ENCODE measurements at places on chromosomes 3 and 15. TPM values are rescaled to one million over a fixed set of nuclear protein-coding genes. Genes with fewer than 3 reads are reported as not detected.

FBXL22 gene
- total RNA-seq: 5.1 TPM

PLD1 gene
- total RNA-seq: 64.5 TPM

GALNT15 gene
- total RNA-seq: 12.4 TPM

SLC9A9 gene
- 23.5 TPM for total RNA-seq

FILIP1L gene
- 29.5 TPM for total RNA-seq

PDZRN3 gene
- total RNA-seq: 72.3 TPM

OSTN gene
- 7.3 TPM for total RNA-seq

PSTPIP1 gene
- total RNA-seq: 3.4 TPM

ACKR4 gene
- 6.6 TPM for total RNA-seq

CFAP100 gene
- not detected for total RNA-seq

HHATL gene
- total RNA-seq: 9.6 TPM

CSPG5 gene
- total RNA-seq: 81.9 TPM

MCF2L2 gene
- total RNA-seq: 21.3 TPM

SLCO2A1 gene
- total RNA-seq: 1.3 TPM

TGM4 gene
- total RNA-seq: not detected

WDR82 gene
- total RNA-seq: 104 TPM

RTP1 gene
- not detected for total RNA-seq

GCHFR gene
- total RNA-seq: 8.7 TPM

MYRIP gene
- total RNA-seq: 8.6 TPM

SLC28A2 gene
- not detected for total RNA-seq

CHL1 gene
- 78.5 TPM for total RNA-seq

RPL32 gene
- 493 TPM for total RNA-seq

HCN4 gene
- total RNA-seq: 2.2 TPM

C2CD4A gene
- not detected for total RNA-seq

PLA2G4F gene
- total RNA-seq: 0.99 TPM

CHRNA7 gene
- 6.1 TPM for total RNA-seq

LTK gene
- total RNA-seq: 2.3 TPM

ZCWPW2 gene
- 2.6 TPM for total RNA-seq

SLC12A1 gene
- total RNA-seq: 2.1 TPM

AQP9 gene
- 2.9 TPM for total RNA-seq

TMEM212 gene
- not detected for total RNA-seq

ZPLD1 gene
- total RNA-seq: 1.9 TPM

DCLK3 gene
- 1.6 TPM for total RNA-seq

KNL1 gene
- total RNA-seq: 14.2 TPM

TMPRSS7 gene
- total RNA-seq: not detected

COL6A6 gene
- 41.2 TPM for total RNA-seq

AGTR1 gene
- 3.5 TPM for total RNA-seq

NECTIN3 gene
- 106 TPM for total RNA-seq

C3orf70 gene
- total RNA-seq: 32.5 TPM

EXD1 gene
- not detected for total RNA-seq

CCDC39 gene
- total RNA-seq: 0.66 TPM

ADAMTS9 gene
- total RNA-seq: 77.6 TPM

MASP1 gene
- total RNA-seq: 5.6 TPM

ANKRD63 gene
- not detected for total RNA-seq

C3orf49 gene
- total RNA-seq: not detected

STX19 gene
- 0.77 TPM for total RNA-seq

SCAMP5 gene
- total RNA-seq: 34.9 TPM

SEMA6D gene
- total RNA-seq: 69.2 TPM

TJP1 gene
- 145 TPM for total RNA-seq
